ENCODE measurements at places on chromosomes 7 and 10.
A peak's percentile ranks its signal among the peaks of the same experiment; 100 is the strongest.

DNA sequence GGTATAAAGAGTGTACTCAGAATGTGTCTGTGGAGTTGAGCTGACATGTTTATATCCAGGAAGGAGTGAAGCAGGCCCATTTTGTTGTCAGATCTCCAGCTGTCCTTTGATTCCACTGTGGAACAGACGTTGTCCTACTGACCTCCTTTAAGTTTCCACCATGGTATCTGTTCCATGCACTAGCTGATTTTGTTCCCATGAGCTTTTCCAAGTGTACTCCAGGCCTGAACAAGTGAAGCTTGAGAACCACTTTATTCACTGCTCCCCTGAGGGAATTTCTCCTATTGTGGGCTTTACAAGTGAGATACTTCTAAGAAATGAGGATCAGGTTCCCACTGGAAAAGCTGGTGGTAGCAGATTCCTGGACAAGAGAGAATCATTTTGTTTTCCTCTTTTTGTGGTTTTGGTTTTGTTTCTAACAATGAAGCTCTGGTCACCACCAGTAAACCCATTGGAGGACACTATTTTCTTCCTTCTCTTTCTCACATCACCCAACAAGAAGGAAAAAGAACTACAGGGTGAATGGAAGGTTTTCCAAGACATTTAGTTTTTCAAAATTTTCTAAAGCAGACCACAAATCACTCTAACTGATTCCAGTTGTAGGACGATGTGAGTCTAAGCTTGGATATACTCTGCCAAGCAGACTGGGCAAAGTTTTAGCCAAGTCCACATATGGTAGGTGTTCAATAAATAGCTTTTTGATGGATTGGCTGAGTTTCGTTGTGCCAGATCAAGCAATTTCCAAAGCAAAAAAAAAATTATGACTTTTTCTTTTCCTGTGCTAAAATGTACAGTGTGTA, 144.2 kb downstream of the JCAD start:
- DNase-seq = no peak

DNA sequence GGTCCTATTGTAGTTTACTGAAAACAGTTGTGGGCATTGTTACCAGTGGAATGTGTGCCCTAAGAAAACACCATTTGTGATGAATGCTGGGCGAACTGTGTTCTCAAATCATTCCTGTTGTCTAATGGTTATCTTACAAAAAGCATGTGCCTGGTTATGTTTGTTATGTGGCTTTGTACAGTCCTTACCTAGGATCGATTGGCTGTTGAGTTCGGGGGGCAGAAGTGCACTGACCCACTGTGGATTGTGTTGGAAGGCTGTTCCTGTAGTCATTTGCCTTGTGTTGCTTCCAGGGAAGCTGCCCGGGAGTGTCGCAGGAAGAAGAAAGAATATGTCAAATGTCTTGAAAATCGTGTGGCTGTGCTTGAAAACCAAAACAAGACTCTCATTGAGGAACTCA, 84.3 kb downstream of the CREM start:
- no peak for DNase-seq

DNA sequence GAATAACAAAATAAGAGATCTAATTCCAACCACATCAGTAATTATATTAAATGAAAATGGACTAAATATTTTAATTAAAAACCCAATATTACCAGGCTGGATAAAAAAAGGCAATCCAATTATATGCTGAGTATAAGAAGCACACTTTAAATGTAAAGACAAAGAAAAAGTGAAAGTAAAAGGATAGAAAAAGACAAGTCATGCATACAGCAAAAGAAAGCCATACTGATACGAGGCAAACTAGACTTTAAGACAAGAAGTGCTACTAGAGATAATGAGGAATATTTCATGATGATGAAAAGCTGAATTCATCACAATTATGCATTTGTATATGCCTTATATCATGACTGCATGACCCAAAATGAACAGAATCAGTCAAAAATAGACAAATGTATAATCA, 628.6 kb downstream of the PHTF2 start:
- no peak for DNase-seq

DNA sequence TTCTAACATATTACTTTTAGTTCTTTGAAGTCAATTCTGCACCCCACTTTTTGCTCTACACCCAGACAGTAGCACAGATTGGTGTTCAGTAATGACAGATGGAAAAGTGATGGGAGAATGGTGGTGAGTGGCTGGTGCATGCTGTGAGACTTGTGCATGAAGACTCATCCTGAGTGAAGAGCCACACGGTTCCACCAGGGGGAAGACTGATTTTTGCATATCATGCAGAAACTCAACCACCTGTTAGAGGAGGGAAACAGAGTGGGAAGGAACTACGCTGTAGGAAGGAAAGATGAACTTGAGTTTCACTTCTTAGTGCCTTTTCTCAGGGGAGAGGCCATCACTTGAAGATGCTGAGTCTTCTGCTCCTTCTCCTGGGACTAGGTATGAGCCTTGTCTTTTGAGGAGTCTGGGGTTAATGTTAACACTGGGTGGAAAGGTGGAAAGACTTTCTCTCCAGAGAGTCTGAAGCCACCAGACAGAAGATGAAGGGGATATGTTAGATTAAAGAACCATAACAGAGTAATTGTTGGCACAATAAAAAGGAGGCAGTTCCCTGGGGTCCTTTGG, 9.3 kb upstream of the PRSS1 start:
- no peak for DNase-seq

DNA sequence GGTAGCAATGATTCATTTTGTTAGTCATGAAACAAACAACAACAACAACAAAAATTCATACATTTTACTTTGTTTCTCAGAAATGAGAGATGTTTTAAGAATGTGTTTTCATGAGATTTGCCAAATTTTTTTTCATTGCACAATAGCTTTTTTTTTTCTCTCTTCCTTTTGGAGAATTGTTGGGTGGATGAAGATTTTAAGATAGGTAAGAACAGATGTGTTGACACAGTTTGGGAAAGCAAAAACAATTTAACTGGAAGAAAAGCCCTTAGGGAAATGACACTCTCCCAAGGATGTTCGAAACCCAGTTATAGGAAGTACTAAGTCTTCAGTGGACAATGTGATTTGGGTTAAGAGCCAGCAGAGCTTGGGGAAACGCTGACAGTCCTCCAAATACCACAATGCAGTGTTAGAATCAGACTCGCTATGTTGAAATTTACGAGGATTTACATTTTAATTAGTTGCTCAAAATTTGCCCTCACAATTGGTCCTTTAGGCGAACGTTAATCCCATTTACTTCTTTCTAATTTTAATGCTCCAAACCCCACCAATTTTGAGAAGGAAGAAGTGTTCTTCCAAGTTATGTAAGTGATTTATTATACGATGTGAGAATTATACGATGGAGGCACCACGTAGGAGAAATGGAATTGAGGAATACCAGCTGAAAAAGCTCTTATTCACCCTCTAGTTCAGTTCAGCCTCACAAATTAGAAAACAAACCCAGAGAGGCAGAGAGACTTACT, 61.2 kb downstream of the HHEX start:
- DNase-seq = no peak

- DNase-seq = no peak
Observed at GRCh38 chr7:27108390-27109127, 6.1 kb upstream of the HOXA2 start.

DNA sequence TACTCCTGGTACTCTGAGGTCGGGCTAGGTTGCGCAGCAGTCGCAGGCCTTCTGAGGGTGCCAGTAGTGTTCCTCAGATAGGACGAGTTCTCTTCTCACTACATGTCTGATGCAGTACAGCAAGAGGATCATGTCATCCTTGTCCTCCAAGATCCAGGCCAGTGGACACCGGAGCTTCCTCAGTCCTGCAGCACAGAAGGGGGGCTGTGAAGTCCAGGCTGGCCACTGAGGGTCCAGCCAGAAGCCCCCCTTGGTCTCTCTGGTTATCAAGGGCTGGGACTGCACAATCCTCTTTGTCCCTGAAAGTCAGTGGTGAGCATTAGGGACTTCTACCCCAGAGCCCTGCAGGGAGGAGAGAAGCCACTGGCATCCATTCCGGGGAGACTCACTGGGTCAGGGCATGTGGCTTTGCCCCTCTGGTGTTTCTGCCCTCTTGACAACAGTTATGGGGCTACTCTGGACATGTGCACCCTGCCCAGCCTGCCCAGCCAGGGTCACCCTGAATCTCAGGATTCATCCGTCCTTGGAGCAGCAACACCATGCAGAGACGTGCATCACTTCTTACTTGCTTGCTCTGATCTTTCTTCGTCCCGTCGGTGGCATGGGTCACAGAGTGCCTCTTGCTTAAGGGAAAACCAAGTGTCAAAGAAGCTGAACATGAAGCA, 125.7 kb downstream of the ADCY1 start:
- no peak for DNase-seq

GRCh38 chr7:94897541-94897940, 9.9 kb upstream of the PPP1R9A start:
- no peak for DNase-seq

- peak; percentile 17 for DNase-seq
Observed at GRCh38 chr10:4013651-4014121, 228.7 kb upstream of the KLF6 start.

- no peak for DNase-seq
Observed at GRCh38 chr7:6175645-6176044, 96.8 kb downstream of the CYTH3 start.

- DNase-seq = no peak
Observed at GRCh38 chr10:83289948-83290347, 849.4 kb upstream of the GHITM start.

DNA sequence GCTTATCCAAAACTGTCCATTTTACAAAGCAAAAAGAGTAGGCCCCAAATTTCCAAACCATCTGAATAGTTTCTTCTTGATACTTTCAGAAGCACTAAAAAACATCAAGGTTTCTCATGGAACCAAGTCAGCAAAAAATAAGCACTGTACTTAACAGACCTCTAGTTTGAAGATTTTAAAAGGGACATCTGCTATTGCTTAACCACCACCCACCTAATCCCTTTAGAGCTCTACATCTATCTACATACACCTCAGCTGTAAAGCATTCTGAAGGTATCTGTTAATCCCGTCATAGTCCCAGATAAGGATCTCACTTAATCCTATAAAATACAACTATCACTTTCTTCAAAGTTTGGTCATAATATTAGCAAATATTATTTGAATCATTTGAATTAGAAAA, 72.3 kb downstream of the HIBADH start:
- DNase-seq = no peak

- DNase-seq = no peak
Observed at GRCh38 chr7:69625238-69625637, 27.0 kb downstream of the AUTS2 start.

DNA sequence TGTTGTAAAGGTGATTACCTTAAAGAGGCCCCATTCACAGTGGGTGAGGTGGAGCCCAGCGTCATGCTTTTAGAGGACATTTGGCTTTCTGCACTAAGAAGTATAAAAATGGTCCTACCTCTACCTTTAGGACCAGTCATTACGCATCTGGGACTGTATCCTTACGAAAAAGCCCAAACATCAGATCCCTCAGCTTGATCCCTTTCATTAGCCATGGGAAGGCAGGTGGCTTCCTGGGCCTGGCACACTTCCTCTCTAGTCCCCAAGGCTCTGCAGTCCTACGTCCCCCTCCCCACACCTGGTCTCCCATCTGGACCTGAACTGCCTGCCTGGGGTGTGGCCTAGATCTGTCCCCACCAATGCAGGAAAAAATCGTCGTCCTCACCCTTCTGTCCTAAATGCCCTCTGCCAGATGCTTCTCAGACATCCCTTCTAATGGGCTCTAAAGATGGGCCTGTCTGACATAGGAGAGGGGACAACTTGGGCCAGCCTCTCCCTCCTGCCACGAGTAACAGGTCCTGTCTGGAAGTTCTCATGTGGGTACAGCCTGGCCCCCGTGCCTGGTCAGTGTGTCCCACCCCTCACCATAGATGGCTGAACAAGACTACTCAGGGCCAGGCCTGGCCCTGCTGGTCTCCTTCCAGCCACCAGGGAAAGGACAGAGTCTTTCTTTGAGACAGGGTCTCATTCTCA, 11.8 kb upstream of the SLC18A3 start:
- no peak for DNase-seq

DNA sequence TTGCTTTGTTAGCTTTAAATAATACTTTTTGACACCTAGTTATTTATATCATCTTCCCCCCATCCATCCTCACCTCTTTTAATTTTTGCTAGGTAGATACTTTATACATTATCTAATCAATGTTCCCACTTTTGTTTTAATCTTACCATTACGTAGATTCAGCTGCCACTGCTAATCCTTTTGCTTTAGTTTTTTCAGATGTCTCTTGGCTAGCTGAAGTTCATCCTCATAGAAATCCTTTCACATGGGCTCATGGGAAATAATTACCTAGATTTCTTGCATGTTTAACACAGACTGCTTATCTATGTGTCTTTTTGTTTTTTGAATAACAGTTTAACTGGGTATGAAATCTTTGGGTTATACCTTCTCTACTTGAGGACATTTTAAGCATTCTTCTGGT, 60.1 kb downstream of the ZNRF2 start:
- no peak for DNase-seq

DNA sequence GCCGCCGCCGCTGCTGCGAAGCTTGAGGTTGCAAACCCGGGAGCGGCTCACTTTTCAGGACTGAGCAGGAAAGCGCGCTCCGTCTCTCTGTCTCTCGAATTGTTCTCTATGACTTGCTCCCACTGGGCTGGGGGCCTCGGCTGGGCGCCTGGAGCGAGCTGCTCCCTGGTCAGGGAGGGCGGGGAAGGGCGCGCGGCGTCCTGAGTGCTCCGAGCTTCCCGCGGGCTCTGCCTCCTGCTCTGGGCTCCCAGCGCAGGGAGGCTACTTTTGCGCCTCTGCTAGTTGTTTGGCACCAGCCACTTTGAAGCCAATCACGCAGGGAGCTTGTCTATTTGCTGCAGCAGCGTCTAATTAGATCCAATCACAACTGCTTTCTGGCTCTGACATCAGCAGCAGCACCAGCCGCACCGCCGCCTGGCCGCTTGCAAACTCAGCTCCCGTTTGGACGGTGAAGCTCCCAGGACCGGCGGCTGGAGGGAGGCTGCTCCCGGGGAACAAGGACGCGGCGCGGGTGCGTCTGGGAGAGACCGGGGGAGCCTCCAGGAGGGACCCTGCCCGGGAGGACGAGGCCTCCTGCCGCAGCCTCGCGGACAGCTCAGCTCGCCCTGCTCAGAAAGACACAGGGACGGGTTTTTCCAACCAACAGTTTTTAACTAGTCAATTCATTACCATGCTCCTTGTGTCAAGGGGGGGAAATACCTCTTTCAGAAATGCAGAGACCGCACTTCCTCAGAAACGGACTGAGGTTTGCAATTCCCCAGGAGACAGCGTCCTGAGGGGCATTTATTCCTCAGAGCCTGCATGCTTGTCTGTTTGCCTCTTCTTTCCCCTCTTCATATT, at the start of gene ADARB2:
TSS of gene ADARB2 (minus strand) at position 304 of the 840 bp plus-strand sequence.
- no peak for DNase-seq

DNA sequence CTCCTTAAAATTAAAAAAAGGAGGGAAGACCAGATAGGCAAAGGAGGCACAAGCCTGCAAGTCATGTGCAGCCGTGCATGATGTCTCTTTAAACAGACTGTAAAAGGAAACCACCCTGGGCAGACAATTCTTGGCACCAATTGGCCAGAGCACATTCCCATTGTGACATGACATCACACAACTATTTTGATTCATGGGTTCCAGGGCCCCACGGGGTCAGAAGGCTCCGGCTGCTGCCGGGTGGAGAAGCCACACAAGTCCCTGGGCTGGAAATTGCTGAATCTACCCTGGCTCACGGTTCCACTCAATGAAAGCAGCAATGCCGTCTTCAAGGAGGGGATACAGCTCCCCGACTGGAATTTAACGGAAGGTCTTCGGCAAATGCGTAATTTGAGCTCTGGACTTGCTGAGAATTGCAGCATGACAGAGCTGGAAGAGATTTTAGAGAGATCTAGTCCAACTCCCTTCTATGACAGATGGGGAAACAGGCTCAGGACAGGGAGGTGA, 140.5 kb downstream of the PRKAG2 start:
- DNase-seq = no peak

GRCh38 chr7:140390466-140391190, 7.7 kb downstream of the SLC37A3 start:
- DNase-seq = no peak
